Endodermal cell (in vitro differentiated cells): ENCODE measurements at places on chromosomes 12 and 14. TPM values are rescaled to one million over a fixed set of nuclear protein-coding genes. Genes with fewer than 3 reads are reported as not detected.

GNB3 gene
- 14.3 and 17.1 TPM in 2 replicates for total RNA-seq

GRCh38 chr12:24201258-24201970, 251.9 kb upstream of the SOX5 start:
- H3K4me1 ChIP-seq = no peaks in the 10 kb centered on the region
- H3K27ac ChIP-seq = no peak overlapping the region
- no peak for DNase-seq
- H3K36me3 ChIP-seq = no peaks in the 10 kb centered on the region

DNA sequence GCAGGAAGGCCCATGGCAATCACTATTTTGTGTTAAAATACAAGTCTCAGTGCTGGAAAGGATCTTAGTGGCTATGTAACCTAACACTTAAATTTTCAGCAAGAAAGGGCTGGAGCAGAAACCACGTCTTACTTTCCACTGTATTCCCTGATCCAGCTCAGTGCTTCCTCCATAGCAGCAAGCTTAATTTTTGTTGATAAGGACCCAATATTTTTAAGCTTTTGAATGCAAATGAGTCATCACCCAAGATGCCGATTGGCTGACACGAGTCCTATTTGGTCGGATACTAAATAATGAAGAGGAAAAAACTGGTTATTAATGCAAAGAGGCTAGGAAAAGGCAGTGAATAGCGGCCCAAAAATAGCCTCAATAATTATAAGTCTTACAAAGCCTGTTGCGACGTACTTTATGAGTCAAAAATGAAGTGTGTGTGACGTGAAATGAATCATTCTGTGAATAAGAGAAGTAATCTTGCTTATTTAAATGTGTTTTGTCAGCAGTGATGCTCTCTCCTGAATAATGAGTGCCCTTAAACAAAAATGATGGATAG, 46.9 kb upstream of the IGF1 start:
- no peak for DNase-seq
- H3K36me3 ChIP-seq = no peaks in the 10 kb centered on the region
- H3K27ac ChIP-seq = no peak overlapping the region

DNA sequence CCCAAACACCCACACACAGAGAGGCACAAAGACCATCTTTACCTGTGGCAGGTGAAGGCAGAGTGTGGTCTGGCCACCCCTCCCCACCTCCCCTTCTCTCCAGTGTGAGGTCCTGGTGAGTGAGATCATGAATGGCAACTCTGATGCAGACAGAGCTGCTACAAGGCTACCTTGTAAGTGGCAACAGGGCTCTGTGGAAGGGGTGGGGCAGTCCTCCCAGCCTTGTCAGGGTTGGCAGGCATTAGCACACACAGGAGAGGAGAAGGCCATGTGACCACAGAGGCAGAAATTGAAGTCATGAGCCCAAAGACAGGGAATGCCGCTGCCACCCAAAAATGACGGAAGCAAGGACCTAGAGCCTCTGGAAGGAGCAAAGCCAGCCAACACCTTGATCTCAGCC, 30.7 kb downstream of the VWF start:
- peak; percentile 63 for DNase-seq
- H3K36me3 ChIP-seq = peaks cover 30% of the 10 kb centered on the region
- no peaks in the 10 kb centered on the region for H3K27me3 ChIP-seq

GRCh38 chr12:830111-830867, 77.9 kb downstream of the WNK1 start:
- H3K4me3 ChIP-seq = no peak overlapping the region
- H3K36me3 ChIP-seq = peaks cover 79% of the 10 kb centered on the region
- no peaks in the 10 kb centered on the region for H3K4me1 ChIP-seq
- H3K27ac ChIP-seq = no peak overlapping the region
- DNase-seq = no peak

GRCh38 chr12:49921936-49922335, 18.2 kb upstream of the FAIM2 start:
- H3K27ac ChIP-seq = no peak overlapping the region
- DNase-seq = peak; percentile 34
- H3K4me3 ChIP-seq = no peak overlapping the region
- no peaks in the 10 kb centered on the region for H3K27me3 ChIP-seq
- H3K4me1 ChIP-seq = no peaks in the 10 kb centered on the region

- no peaks in the 10 kb centered on the region for H3K36me3 ChIP-seq
- no peak overlapping the region for H3K27ac ChIP-seq
These were observed 12.2 kb downstream of the RPS6KA5 start for GRCh38 chr14:91048265-91048664.

- DNase-seq = no peak
- H3K4me1 ChIP-seq = no peaks in the 10 kb centered on the region
- H3K27me3 ChIP-seq = no peaks in the 10 kb centered on the region
- no peak overlapping the region for H3K27ac ChIP-seq
These were observed 28.7 kb upstream of the REP15 start for GRCh38 chr12:27667540-27667939.

GRCh38 chr12:46499901-46500300, 127.3 kb upstream of the SLC38A2 start:
- no peaks in the 10 kb centered on the region for H3K36me3 ChIP-seq
- no peak overlapping the region for H3K4me3 ChIP-seq
- H3K27ac ChIP-seq = no peak overlapping the region
- peaks cover under 1% of the 10 kb centered on the region for H3K4me1 ChIP-seq

DNA sequence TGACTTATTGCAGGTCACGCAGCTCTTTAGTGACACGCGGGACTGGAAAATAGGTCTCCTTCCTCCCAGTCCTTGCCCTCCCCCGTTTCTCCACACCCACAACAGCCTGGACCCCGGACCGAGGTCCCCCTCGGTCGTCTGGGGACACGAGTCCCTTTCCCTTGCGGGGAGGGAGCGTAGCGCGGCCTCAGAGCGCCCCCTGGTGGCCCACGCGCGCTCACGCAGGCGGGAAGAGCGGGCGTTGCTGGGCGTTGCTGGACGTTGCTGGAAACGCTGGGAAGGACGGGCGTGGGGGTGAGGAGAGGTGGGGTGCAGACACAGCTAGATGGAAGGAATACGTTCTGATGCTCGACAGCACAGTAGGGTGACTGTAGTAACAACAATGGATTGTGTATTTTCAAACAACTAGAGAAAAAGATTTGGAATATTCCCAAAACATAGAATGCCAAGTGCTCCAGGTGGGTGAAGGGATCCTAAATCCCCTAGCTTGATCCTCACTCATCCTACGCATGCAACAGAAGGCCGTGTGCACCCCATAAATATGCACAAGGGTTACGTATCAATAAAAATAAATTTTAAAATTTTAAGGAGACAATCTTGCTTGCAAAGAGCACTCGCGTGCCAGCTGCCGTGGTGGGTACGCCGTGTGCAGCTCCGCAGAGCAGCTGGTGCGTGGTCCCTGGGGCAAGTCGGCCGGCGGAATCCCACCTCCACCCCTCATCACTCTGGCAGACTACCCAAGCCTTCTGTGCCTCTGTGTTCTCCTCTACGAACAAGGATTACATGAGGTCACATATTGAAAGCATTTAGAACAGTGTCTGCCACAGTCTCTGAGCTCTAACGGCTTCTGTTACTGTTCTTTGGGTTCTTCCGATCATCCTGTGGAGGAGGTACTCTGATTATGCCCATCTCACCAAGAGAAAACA, 87.4 kb downstream of the B4GALNT3 start:
- peaks cover 40% of the 10 kb centered on the region for H3K36me3 ChIP-seq
- H3K4me3 ChIP-seq = no peak overlapping the region
- peaks cover 5% of the 10 kb centered on the region for H3K4me1 ChIP-seq

GRCh38 chr12:66352197-66352596, 49.9 kb downstream of the HELB start:
- no peaks in the 10 kb centered on the region for H3K4me1 ChIP-seq
- H3K4me3 ChIP-seq = no peak overlapping the region
- peaks cover 4% of the 10 kb centered on the region for H3K36me3 ChIP-seq
- no peaks in the 10 kb centered on the region for H3K27me3 ChIP-seq
- peak; percentile 92 for DNase-seq

EXOC3L4 gene
- 1.8 to 2.5 TPM (median 2.5 TPM) in 3 replicates for total RNA-seq

DNA sequence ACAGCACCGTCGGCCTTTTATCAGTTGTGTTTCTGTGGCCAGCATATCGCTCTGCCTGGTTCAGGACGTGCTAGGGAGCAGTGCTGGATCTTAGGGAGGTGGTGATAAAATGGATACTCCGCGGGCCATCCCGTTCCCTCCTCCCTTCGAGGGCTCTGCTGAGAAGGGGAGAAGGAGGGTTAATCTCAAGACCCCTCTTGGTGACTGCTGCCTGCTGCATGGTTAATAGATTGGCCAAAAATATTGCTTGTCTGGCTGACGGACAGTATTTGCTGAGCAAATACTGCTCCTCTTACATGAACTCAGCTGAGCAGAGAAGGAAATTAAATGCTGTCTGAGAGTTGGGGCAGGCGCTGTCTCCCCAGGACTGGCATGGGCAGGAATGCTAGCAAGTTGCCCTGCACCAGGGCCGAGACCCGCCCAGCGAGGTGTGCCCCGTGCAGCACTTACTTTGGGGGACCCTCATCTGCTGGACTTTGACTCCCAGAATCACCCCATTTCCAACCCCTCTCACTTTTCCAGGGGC, 1.2 kb downstream of the FBRSL1 start:
- DNase-seq = no peak
- peak overlapping the region; percentile 82 for H3K4me3 ChIP-seq
- peaks cover 6% of the 10 kb centered on the region for H3K4me1 ChIP-seq

GLI1 gene
- total RNA-seq = 5.6 and 6.4 TPM in 2 replicates

DNA sequence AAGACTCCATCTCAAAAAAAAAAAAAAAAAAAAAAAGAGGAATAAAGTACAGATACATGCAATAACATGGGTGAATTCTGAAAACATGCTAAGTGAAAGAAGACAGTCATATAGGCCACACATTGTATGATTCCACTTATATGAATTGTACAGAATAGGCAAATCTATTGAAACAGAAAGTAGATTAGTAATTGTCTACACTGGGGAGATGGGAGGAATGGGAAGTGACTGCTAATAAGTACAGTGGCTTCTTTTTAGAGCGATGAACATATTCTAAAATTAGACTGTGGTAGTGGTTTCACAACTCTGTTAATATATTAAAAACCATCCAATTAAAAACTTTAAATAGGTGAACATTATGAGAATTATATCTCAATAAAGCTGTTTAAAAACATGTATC, 74.4 kb downstream of the ANKS1B start:
- H3K4me1 ChIP-seq = peaks cover 5% of the 10 kb centered on the region
- H3K36me3 ChIP-seq = no peaks in the 10 kb centered on the region
- H3K4me3 ChIP-seq = no peak overlapping the region
- H3K27me3 ChIP-seq = no peaks in the 10 kb centered on the region
- H3K27ac ChIP-seq = no peak overlapping the region
- no peak for DNase-seq
